ENCODE measurements at places on chromosomes 2 and 18.
A peak's percentile ranks its signal among the peaks of the same experiment; 100 is the strongest.

- no peak for DNase-seq
These were observed 97.4 kb upstream of the FHL2 start for GRCh38 chr2:105496271-105496670.

DNA sequence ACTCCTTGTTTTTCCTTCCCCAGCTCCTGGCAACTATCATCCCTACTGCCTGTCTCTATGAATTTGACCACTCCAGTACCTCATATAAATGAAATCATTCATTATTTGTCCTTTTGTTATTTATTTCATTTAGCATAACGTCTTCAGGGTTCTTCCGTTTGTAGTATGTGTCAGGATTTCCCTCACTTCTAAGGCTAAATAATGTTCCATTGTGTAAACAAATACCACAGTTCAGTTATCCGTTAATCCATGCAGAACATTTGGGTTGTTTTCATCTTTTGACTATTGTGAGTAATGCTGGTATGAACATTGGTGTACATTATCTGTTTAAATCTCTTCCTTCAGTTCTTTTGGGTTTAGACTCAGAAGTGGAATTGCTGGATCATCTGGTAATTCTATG is 18.8 kb downstream of the DYNC2LI1 start:
- no peak for DNase-seq

- DNase-seq = peak; percentile 86
These were observed at the start of gene MEIS1 for GRCh38 chr2:66434679-66435548. TSS of gene MEIS1 (plus strand) at chr2:66435125. CDS start at chr2:66435857, 732 bp downstream.

GRCh38 chr2:109123586-109124201 is 5.3 kb upstream of the SH3RF3 start:
- DNase-seq = no peak

DNA sequence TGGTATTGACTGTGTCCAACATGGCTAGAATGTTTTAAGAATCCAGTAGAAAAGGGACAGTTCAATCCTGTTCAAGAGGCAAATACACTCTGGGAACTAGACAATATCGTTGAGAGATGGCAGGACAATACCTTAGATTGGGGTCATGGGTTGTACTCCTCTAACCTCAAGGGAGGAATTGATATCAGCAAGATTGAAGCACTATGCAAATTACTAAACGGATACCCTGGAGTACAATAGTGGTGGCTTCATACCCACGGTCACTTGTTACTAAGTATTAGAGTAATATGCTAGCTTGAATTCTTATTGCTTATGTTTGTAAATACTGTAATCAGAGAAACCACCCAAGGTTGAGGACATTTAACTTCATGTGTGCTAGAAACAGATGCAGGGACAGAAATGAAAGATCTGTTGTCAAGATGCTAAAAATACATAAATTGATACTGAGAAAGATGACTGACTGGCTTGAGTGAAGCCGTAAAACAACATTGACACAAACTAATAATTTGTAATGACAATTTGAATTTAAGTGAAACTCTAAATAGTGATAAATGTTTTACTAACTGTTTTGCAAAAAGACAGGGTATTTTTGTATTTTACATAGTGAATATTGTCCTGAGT is 73.3 kb downstream of the KCNJ3 start:
- DNase-seq = no peak

GRCh38 chr2:95058466-95058988 is 33.0 kb downstream of the MAL start:
- no peak for DNase-seq

GRCh38 chr2:237350597-237350996 is 63.4 kb downstream of the COL6A3 start:
- DNase-seq = no peak

DNA sequence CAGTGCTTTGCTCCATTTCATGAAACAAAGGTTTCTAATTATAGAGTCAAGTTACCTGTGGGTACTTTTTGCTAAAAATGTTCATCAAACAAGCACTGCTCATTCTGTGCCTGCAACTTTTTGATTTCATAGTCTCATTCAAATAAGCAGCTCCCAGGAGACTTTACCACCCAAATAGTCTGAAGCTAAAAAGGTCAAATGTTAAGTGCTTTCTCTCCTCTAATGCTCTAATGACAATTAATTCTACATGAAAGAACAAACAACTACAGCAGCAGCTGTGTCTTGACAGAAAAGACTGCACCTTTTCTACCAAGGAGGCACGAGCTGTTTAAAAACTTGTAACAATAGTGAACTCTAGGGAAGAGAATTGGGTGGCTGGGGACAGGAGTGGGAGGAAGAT is 65.3 kb downstream of the CCDC93 start:
- no peak for DNase-seq

GRCh38 chr2:30315391-30316063 is 84.2 kb downstream of the LBH start:
- DNase-seq = no peak

GRCh38 chr2:232634206-232635150 is 1.1 kb downstream of the EFHD1 start:
- no peak for DNase-seq

DNA sequence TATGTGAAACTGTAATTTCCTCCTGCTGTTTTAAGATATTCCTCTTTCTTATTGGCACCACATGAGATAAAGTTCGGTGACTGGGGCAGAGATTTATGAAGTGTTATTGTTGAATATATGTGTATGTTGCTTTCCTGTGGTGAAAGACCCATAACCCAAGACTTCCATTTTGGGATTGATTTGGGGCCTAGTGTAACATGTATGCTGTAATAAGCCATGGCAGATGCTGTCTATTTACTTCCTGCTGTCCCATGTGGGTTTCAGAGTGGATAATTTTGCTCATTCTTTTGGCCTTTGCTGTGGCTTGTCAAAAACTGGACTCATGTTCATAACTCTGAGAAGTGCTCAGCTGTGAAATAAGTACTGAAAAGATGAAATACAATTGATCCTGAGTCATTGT is 10.8 kb upstream of the MYO1B start:
- no peak for DNase-seq

DNA sequence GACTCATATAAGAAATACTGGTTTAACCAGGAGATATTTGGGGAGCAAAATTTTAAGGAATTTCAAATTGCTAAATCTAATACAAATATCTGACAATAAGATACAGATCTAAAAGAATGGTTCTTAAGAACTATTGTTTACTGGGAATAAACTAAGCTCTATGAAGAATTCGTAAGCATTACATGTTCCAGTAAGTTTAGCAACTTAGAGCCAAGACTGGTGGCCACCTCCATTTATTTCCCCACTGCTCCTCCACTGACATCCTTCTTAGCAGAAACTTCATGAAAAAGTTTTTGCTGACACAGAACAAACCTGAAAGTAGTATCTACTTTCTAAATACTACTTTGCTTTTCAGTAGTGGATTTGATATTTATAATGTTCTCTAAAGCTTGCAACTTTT is 83.0 kb downstream of the ACSL3 start:
- no peak for DNase-seq

All from BE2C (cell line).